Naive thymus-derived CD8-positive, alpha-beta T cell (primary cell): ENCODE measurements at places on chromosomes 2 and 18.

GRCh38 chr2:163775304-163775703 lies 39.5 kb upstream of the FIGN start:
- DNase-seq: no peak

- DNase-seq: no peak
Observed at GRCh38 chr2:174009488-174010223, 44.5 kb upstream of the SP3 start.

- no peak for DNase-seq
Observed at GRCh38 chr18:27363872-27364271, 178.8 kb upstream of the CHST9 start.

DNA sequence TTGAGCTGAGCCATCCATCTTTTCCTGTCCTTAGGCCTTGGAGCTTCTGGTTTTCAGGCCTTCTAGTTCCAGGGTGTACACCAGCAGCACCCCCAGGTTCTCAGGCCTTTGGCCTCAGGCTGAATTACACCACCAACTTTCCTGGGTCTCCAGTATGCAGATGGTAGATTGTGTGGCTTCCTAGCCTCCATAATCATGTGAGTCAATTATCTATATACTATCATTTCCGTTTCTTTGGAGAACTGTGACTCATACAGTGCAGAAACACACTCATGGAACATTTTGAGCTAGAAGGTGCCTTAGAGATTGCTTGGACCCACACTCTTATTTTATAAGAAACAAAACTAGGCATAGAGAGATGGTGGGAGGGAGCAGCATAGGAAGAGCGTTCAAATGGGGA lies 167.4 kb downstream of the NCK2 start:
- no peak for DNase-seq

GRCh38 chr2:129800686-129801085 lies 178.8 kb upstream of the RAB6C start:
- DNase-seq: no peak

- no peak for DNase-seq
Observed at GRCh38 chr2:231671270-231672050, 36.9 kb upstream of the PTMA start.

- no peak for DNase-seq
Observed at GRCh38 chr2:233707940-233708644, 4.6 kb upstream of the UGT1A5 start.

GRCh38 chr2:103289105-103289725 lies 527.4 kb downstream of the TMEM182 start:
- no peak for DNase-seq

- no peak for DNase-seq
Observed at GRCh38 chr2:28469947-28470535, 25.8 kb upstream of the PLB1 start.

- DNase-seq: no peak
Observed at GRCh38 chr2:175597286-175597685, 404.8 kb downstream of the LNPK start.

DNA sequence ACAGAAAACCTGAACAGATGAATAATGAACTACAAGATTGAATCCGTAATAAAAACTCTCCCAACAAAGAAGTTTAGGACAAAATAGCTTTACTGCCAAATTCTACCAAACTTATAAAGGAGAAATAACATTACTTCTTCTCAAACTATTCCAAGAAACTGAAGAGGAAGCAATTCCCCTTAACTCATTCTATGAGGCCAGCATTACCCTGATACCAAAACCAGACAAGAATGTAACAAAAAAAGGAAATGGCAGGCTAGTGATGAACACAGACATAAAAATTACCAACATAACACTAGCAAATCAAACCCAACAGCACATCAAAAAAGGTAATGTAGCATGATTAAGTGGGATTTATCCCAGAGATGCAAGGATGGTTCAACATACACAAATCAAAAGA lies 213.7 kb upstream of the FOSL2 start:
- DNase-seq: no peak

GRCh38 chr2:33340280-33340679 lies 136.2 kb upstream of the RASGRP3 start:
- no peak for DNase-seq

DNA sequence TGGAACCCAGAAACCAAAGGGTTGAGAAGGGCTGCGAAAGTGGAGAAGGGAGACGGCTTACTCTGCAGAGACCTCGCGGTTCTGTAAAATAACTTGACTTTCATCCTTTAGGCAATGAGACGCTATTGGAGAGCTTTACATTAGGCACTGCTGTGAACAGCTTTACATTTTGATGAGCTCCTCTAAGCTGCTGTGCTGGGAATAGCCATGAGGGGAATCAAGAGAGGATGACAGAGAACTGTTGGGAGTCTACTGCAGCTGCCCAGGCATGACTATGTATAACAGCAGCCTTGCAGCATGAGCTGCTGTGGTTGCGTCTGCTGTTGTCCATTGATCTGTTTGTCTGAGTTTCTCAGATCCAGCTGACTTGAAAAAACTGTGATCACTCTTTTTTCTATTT lies 310.8 kb upstream of the MAP2 start:
- DNase-seq: no peak

GRCh38 chr2:39858677-39859076 lies 79.6 kb upstream of the THUMPD2 start:
- DNase-seq: no peak

DNA sequence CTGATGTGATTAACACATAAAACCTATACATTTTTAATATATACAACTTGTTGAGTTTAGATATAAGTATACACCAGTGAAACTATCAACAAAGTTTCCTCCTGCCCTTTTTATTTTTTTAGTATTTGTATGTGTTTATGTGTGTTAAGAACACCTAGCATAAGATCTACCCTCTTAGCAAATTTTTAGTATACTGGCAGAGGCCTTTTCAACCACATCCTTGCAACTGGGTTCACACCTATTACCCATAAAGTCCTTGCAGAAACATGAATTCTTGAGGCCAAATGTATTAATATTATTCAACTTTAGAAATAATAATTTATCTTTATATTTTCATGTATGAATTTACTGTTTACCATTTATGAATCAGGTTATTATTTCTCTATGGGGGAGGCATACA lies 119.7 kb upstream of the CRIM1 start:
- no peak for DNase-seq

- DNase-seq: no peak
Observed at GRCh38 chr2:212609479-212609878, 70.9 kb upstream of the ERBB4 start.

- DNase-seq: no peak
Observed at GRCh38 chr2:123648016-123648415, 377.1 kb upstream of the CNTNAP5 start.

DNA sequence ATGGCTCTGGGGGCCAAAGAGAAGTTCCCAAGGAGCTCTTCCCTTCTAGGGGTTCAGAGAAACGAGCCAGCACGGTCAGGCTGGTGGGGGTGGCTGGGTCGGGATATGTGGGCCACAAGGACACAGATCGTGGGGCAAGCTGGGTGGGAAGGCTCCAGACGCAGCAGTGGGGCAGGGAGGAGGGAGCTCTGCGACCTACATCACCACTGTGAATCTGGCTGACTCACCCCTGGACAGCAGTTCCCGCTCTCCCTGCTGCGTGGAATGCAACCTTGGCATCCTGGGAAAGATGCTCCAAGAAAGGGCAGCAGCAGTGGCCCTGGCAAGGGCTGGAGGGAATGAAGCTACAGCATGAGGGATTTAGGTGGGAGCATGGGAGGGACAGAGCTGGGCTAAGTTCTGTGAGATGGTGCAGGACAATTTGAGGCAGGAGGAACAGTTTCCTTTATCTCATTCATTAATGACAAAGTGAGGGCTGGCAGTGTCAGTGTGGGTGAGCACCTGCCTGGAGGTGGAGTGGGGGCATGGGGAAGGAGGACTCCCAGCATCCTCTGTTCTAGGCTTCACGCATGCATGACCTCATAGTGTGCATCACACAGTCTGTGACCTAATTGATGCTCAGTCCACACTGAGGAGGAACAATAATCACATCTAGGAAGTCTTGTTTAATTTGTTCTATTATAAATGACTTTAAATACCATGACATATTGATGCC lies 25.0 kb downstream of the CELF4 start:
- no peak for DNase-seq

DNA sequence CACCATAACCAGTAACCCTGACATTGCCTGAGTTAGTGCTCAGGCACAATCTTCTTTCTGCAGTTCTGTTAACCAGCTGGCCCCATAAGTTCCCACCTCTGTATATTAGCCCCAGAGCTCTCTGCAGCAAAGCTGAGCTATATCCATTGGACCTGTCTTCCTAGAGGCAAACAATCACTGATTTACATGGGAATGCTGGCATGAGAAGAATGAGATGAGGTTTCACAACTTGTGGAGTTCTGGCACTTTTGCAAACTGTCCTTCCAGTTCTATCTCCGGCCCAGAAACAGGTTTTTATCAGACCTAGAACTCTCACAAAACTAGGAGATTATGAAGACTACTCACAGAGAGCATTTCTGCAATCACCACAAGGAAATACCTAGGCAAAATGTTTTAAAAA lies 7.9 kb upstream of the CCBE1 start:
- DNase-seq: no peak

DNA sequence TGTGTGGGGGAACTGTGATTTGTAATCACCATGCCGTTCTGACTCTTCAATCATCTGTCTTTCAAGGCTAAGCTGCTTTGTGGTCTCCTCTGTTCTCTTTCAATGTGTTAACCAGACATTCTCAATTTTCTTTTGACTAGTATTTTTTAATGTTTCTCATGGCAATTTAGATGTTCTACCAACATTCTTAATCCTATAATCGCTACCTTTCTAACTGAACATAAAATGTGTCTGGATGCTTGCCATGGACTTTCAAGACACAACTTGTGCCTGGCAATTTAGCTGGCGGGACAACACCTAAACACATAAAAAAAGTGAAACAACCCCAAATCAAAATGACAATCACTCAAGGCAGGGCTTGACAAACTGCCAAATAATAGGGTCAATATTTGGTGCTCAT lies 135.0 kb upstream of the ACKR3 start:
- DNase-seq: no peak

- no peak for DNase-seq
Observed at GRCh38 chr2:153939124-153939796, 67.5 kb downstream of the GALNT13 start.

DNA sequence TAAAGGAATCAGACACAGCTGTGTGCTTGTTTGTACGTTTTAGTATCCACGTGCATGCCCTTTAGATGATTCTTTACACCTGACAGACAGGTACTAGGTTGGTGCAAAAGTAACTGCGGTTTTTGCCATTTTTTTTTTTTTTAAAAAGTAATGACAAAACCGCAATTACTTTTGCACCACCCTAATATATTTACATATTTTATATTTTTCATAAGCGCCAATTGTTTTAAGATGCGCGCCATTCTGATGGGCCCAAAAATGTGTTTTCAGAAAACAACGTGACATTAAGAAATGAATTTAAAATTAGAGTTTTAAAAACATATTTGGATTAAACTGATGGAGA lies 972 bp upstream of the COBLL1 start:
- no peak for DNase-seq

DNA sequence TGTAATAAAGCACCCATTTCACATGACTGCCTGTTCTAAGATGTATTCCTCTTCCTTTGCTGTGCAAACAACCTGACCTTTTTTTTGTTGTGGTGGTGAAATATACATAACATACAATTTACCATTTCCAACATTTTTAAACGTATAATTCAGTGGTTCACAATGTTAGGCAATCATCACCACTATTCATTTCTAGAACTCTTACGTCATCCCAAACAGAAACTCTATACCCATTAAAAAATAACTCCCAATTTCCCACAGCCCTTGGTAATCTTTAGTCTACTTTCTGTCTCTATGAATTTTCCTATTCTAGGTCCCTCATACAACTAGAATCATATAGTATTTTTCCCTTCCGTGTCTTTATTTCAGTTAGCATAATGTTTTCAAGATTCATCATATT lies 36.7 kb downstream of the RND3 start:
- no peak for DNase-seq

DNA sequence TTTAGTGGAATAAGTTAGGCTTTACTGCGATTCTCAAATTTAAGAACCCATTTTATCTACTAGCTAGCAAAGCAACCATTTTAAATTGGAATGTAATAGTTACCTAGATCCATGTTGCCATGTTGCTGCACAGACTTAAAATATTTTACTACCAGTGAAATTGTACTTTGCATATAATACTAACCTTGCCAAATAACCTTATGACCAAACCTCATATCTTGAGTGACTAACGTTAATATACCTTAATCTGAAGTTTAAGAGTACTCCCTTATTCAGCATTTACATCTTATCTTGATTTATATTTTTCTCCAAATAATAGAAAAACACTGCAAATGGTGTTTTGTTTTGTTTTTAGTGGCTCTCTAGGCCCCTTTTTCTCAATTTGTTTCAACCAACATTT lies 50.3 kb upstream of the NAB1 start:
- DNase-seq: no peak

GRCh38 chr2:200479692-200480265 lies 30.1 kb downstream of the KCTD18 start:
- DNase-seq: no peak

GRCh38 chr2:128513961-128514283 lies 195.3 kb upstream of the HS6ST1 start:
- no peak for DNase-seq

DNA sequence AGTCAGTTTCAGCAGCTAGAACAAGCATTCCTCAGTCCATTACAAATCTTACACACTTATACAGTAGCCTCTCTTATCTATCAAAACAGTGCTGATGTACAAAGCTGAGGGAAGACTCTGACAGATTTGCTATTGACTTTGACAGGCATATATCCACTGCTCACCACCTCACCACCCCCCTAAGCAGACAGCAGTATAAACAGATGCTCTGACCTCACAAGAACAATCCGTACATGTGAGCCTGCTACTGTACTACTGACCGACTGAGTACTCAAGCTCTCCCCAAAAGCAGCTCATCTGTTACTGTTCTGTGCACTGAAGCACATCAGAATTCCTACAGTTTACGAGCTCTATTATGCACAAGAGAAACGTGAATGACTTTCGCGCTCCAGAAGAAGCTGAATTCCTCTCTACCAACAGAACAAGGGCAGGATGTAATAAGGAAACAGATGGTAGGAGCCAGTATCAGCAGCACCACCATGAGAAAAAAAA lies 95.6 kb upstream of the PDE1A start:
- DNase-seq: no peak

DNA sequence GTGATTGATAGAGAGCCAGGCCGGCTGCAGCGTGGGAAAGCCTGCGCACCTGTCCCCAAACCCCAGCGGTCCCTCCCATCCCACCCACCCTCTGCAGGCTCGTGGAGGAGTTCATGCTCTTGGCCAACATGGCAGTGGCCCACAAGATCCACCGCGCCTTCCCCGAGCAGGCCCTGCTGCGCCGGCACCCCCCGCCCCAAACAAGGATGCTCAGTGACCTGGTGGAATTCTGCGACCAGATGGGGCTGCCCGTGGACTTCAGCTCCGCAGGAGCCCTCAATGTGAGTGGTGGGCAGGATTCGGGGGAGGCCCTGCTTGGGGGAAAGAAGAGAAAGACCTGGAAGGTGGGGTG lies 48.9 kb upstream of the ALPP start:
- DNase-seq: no peak

GRCh38 chr18:62728254-62728653 lies 12.9 kb downstream of the PHLPP1 start:
- no peak for DNase-seq
